Activated gamma-delta T cell treated with Interleukin-2 at 50 U/mL for 16 hours (primary cell): ENCODE measurements at places on chromosomes 2 and 18.

- no peak for DNase-seq
Observed at GRCh38 chr2:2542316-2542715, 211.2 kb upstream of the MYT1L start.

DNA sequence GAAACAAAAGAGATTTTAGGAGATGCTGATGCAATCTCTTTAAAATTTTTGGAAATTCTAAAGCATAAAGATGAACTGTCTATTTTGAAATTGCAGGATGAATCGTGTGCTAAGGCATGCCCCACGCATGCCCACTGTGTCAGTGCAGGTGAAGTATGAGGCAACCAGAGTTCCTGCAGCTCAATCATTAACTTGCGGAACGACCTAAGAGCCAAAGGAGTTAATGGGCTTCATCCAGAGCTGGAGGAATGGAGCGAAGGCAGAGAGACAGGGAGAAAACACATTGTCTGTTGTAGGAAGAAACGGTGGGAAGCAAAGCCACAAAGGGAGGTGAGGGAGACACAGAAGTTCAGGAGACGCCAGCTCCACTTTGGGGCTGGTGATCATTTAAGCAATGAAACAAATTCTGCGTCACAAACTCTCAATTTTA is 265.2 kb downstream of the CCDC85A start:
- DNase-seq = no peak

DNA sequence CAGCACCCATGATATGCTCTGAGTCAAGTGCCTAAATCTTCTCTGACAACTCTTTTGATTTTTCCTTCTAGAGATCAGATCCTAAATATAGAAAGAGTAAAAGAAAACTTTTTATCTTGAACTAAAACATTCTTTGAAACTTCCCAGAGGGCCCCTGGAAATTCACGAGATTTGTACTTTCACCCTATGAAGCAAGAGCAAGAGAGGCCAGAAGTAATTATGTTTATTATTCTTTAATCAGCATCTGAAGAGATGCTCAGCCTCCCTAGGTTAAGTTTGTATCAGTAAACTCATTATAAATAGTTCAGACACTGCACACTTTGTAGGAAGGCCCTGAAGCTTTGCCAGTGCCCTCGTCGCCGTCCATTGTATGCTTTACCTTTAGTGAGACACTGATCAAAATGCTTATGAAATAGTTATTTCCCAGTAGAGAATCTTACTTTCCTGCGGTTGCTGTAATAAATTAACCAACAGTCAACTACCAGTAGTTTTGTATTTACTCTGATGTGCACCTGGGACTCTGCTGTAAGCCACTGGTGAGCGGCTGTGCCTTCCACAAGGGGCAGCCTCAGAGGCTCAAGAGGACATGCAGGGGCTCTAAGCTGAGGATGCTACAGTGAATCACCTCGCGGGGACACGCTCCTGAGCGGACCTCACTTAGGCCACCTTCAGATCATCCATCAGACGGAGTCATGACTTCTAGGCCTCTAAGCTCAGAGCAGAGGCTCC is 71.9 kb downstream of the BIN1 start:
- DNase-seq = no peak

DNA sequence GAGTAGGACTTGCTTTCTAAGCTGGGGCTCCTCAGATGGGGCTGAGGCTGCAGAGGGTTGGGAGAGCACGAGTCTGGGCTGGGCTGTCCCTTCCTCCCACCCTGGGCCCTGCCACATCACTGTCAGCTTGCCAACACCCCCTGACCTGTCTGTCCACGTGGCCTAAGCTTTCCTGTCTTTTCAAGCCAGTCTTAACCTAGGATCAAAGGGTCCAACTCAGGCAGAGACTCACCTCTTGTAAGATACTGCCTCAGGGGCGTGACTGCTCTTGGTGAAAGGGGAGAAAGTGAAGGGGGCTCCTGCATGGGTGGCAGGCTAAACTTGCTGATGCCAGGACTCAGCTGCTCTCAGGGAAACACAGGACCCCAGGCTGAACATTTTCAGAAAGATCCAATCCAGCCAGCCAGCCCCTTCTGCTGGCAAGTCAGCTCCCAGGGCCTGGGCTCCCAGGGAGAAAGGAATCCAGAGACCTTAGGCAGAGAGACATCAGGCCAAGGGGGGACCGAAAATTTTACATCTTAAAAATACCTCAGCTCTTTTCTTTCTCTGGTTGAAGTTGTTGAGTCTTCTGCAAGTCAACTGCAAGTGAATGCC is 144.2 kb upstream of the ID2 start:
- DNase-seq = no peak

- no peak for DNase-seq
Observed at GRCh38 chr2:43040084-43040854, 186.1 kb downstream of the ZFP36L2 start.

- no peak for DNase-seq
Observed at GRCh38 chr18:22739789-22740188, 193.3 kb upstream of the RBBP8 start.

DNA sequence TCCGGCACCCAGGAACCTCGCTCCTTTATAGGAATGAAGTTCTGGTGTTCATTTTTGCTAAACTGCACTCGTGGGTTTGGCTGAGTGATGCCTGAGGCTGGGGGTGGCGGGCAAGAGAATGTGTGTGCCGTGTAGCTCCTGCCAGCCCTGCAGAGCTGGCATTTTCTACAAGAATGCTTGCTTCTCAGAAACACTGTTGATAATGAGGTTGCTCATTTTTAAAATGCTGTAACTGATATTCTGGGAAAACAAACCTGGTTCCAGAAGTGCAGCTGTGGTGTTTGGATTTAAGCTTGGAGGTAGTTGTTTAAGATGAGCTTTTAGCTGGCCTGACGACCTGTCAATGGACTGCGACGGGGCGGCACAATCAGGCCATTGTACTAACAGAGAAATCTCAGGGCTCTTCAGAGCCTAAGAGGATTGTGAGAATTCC is 511.9 kb upstream of the TNP1 start:
- DNase-seq = no peak

- DNase-seq = no peak
Observed at GRCh38 chr2:61179701-61180639, 18.0 kb downstream of the C2orf74 start.

GRCh38 chr2:190615555-190616200 is 33.2 kb upstream of the NAB1 start:
- DNase-seq = no peak

DNA sequence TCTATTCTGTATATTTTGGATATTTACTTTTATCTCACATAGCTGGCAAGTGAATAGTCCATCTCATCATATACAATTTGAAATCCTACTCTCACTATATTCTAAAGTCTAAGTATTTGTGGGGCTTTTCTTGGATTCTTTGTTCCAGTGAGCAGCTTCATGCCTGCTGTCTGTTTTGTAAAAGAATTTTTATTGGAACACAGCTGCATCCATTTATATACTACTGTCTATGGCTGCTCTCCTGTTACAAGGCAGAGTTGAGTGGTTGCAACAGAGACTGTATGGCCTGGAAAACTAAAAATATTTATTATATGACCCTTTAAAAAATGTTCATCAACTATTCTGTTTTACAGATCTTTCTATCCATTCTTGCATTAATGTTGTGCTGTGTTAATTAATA is 193.3 kb upstream of the KLHL14 start:
- no peak for DNase-seq

DNA sequence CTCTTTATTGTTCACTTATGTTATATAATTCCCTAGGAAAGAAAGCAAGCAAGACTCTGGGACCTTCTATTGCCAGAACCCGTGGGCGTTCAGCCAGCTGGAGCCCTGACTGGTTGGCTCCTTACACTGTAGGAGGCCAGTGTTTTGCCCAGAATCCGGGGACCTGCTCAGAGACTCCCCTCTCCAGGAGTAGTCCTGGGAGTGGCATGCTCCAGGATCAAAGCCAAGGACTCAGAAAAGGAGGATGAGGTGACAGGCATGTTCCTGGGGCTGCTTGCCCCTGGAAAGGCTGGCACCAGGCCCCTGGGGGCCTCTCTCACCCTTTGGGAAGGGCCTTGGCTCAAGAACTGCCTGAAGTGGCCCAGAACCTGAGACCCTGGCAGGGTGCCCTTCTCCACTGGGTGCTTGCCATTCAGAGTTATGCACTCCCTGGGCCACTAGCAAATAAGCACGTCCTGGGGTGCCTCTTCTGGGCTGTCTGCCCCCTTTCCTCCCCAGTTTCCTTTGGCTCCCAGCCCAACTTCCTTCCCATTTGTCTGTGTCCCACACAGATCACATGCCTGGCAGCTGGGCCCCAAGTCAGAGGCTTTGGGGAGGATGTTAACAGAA is 19.6 kb upstream of the KIF3C start:
- no peak for DNase-seq

DNA sequence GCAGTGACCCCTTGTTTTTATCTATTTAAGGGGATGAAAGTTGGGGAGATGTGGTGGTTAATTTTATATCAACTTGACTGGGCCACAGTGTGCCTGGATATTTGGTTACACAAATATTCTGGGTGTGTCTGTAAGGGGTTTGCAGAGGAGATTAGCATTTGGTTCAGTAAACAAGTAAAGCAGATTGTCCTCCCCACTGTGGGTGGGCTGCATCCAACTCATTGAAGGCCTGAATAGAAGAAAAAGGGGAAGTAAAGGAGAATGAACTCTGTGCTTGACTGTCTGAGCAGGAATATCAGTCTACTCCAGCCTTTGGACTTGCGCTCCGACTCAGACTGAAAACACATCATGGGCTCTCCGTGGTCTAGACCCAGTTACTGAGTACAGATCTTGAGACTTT is 80.9 kb downstream of the GCA start:
- no peak for DNase-seq

GRCh38 chr2:19355931-19356544 is 2.4 kb downstream of the OSR1 start:
- DNase-seq = no peak

DNA sequence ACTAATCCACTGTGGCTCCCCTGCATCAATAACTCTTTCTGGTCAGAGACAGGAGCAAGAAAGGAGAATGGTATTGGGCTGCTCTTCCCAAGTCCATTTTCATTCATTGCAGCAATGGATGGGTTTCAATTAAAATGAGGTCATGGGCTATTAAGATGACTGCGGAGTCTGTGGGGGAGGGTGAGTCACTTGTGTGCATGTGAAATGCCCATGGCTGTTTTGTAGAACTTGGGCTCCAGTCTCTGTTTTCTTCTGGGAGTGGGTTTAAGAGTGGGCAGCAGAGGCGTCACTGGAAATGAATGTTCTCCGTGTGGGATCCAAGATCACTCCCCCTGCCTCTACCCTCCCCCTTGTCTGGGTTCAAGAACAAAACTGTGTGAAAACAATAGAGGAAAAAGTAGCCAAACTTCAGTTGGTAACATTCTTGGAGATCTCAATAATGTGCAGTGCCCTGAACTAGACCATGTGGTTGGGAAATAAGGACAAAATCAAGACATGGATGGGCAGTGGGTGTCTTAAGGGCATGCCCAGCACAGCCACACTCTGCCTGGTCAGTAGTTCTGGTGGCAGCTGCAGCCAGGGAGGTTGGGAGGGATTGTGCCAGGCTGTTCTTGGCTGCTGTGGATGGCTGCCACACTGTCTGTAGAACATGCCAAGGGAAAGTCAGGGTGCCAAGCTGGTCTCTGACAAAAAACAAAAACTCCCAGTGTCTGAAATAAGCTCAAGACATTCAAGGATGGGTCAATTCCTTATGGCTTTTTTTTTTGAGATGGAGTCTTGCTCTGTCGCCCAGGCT is 68.2 kb upstream of the CXCR4 start:
- no peak for DNase-seq

DNA sequence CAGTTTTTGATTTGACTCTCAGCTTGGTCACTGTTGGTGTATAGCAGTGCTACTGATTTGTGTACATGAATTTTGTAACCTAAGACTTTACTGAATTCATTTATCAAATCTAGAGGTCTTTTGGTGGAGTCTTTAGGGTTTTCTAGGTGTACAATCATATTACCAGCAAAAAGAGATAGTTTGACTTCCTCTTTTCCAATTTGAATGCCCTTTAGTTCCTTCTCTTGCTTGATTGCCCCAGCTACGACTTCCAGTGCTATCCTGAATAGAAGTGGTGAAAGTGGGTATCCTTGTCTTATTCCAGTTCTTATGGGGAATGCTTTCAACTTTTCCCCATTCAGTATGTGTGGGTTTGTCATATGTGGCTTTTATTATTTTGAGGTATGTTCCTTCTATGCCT is 312.9 kb upstream of the REV1 start:
- no peak for DNase-seq

DNA sequence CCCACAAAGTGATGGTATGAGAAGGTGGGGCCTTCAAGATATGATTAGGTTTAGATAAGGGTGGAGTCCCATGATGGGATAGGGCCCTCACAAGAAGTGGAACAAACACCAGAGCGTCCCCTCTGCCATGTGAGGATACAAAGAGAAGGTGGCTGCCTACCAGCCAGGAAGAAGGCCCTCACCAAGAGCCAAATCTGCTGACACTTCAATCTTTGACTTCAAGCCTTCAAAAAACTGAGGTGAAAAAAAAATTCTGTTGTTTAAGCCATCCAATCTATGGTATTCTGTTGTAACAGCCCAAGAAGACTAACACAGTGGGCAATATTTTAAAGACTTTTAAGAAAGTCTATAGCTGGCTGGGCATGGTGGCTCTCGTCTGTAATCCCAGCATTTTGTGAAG is 522.1 kb downstream of the NRXN1 start:
- DNase-seq = no peak

- DNase-seq = no peak
Observed at GRCh38 chr2:43560231-43560547, 35.6 kb downstream of the THADA start.

DNA sequence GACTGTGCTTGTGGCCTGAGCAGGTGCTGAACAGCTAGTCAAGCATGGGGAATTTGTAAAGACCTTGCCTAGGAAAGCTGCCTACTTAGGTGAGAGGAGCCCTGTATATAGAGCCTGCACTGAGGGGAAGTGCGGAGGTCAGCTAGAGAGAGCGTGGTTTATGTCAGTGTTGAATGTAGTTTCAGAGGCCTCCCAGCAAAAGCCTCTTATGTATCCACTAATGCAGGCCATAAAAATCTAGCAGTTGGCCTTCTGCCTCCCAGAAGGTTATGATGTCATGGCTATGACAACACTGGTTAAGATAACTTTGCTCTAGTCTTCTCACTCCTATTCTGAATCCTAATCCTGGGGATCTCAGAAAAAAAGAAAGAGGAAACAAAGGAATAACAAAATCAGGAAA is 88.9 kb downstream of the ASXL3 start:
- DNase-seq = no peak

- no peak for DNase-seq
Observed at GRCh38 chr2:234339011-234339410, 157.9 kb downstream of the ARL4C start.

DNA sequence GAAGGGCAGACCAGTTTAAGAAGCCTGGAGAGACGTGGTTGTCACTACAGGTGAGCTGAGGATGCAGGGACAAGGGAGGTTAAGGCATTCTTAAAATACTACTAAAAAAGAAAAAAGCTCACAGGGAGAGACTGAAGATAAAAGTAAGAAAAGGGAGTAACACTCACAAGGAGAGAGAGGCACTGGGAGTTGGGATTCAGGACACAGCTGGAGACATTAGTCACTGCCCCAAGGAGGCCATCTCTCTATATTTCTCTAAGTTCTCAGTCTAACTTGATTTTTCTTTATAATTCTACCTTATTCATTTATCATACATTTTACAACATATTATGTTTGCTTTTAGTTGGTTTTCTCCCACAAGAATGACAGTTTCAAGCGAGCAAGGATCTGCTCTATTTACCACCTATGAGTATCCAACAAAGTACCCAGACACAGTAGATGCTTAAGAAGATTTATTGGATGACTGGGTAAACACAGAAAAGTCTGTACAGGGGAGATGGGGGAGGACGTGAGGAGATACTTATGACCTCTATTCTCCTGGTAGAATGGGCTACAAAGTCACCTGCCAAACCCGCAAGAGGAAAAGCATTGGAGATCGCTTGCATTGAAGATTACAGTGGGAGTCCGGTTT is 2.2 kb downstream of the SERPINE2 start:
- no peak for DNase-seq

- no peak for DNase-seq
Observed at GRCh38 chr2:45178359-45178758, 169.1 kb upstream of the SIX2 start.
